ENCODE measurements at places on chromosomes 2 and 18.

DNA sequence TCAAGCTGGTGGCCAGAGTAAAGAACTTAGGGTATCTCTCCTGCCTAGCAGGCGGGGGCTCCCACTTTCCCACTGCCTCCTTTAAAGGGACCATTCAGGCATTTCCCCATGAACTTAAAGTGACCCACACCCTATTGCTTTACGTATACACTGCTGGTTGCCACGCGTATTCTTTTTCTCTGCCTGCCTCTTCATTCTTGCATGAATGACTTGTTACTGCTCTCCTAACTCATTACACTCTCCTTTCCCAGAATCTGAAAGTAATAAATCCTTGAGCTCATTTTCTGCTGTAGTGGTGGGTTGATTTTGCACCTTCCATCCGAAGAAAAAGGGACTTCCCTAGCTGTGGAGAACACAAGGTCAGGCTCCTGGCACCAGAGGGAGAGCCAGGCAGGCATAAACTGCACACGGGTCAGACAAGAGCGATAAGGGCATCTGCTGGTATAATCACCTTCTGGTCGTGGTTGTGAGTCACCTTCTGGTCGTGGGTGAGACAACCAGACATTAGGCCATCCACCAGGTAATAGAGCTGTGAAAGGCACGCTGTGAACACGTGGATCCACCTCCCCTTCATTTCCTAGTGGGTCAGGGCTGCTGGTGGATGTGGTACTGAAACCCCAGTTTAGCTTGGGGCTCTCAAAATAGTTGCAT, 950.3 kb downstream of the SOCS6 start:
- no peak for DNase-seq

- DNase-seq: no peak
Measured at GRCh38 chr2:233259730-233260129, 8.3 kb downstream of the ATG16L1 start.

DNA sequence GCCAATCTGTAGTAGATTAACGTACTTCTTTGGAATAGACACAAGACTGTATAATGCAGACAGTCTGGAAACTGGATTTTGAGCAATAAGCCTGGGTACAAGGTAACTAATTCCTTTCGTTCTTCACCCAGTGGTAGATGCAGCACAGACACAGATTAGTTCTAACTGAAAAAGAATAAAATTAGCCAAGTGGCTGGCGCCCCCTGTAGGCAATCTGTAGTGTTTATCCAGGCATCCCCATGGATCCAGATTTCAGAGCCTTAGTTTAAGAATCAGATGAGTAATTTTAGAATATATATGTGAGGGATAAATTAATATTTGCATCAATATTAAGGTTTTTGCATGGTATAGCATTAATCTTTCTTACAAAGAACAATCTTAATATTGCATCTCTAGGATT, 563.9 kb downstream of the DCC start:
- no peak for DNase-seq

- DNase-seq: no peak
Measured at GRCh38 chr2:9709539-9710285, 78.9 kb upstream of the YWHAQ start.

DNA sequence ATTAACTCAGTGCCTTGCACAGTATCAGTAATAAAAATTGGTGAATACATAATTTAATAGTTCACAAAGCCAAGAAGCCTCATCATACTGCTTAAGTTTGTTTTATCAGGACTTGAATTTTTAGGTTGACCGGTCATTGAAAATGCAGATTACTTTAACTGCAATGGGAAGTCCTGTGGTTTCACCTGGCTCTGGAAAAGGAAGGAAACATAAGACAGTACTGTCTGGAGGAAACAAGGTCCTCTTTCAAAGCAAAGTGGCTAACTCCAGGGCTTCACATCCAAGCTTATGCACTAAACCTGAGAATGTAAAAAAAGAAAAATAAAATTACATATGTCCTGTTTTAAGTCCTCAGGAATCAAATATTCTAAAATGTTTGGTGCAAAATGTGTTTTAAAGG, 119.7 kb downstream of the DLGAP1 start:
- DNase-seq: no peak

GRCh38 chr18:78919956-78920355, 59.7 kb upstream of the SALL3 start:
- DNase-seq: no peak

- no peak for DNase-seq
Measured at GRCh38 chr18:58359218-58359617, 269.7 kb downstream of the ALPK2 start.

DNA sequence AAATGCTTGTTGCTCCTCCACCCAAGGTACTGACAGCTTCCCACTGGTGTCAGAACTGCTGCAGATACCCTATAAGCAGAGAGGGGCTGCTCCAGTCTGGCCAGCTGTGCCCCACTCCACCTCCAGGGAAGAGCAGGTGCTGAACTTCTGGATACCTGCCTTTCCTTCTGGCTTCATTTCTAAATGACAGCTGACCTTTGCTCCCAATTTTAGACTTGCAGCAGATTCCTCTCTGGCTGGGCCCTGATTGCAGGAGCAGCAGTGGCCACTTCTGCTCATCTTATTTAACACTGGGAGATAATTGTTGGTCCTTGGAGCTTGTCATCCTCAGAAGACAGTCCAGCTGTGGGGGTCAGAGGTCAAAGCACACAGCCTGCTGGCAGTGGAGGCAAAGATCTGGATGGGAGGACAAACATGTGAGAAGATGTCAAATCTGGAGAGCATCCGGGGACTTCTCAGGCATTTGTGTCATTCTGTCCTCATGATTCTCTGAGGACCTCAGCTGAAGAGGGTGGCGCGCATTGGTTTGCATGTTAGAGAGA, 38.9 kb downstream of the SETBP1 start:
- DNase-seq: no peak

GRCh38 chr2:175698061-175698460, 304.0 kb downstream of the LNPK start:
- DNase-seq: no peak

GRCh38 chr2:178391701-178392100, 59.3 kb downstream of the PRKRA start:
- no peak for DNase-seq

- DNase-seq: no peak
Measured at GRCh38 chr2:88110830-88111229, 17.0 kb downstream of the FABP1 start.

GRCh38 chr2:173860566-173860965, 104.6 kb downstream of the SP3 start:
- DNase-seq: no peak

DNA sequence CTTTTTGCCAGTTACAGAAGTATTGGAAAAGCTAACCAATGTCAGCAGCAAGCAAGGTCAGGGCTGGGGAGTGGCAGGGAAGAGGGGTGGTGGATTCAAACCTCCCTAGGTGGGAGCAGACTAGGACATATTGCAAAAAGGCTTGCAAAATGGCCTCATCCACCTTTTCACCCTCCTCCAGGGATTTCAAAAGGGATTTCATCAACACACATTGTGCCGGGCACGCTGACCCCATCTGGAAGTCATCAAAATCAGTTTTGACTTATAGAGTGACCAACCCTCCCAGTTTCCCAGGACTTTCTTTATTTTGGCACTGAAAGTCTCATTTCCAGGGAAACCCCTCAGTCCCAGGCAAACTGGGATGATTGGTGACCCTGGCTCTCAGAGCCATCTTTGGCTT, 94.7 kb downstream of the BIN1 start:
- DNase-seq: no peak

DNA sequence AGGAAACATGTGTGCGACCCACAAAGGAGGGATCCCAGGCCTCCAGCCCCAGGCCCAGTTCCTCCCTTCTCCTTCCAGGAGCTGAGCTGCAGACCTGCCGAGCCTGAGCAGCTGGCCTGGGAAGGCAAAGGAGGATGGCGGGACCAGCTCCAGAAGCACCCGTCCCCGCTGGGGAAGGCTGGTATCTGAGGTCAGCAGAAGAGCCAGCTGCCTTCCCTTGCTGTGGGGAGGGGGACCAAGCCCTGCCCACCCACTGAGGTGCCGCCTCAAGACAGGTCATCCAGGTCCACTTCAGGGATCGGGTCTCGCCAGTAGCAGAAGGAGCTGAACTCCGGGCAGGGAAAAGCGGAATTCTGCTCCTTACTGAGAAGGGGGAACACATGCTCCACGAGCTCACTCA, 73.2 kb downstream of the EMILIN2 start:
- no peak for DNase-seq

DNA sequence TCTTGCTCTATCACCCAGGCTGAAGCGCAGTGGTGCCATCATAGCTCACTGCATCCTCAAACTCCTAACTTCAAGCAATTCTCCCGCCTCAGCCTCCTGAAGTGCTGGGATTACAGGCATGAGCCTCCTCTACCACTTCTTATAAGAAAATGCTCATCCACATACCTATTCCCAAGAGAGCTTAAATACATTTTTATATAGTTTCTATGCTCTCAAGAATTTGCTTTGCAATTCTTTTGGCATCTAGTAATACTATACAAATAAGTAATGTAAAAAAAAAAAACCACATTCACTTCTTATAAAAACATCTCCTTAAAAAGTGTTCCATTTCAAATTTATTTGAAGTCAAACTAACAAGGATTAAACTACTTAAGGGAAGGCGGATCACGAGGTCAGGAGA, 197.3 kb downstream of the DNAH7 start:
- no peak for DNase-seq

- no peak for DNase-seq
Measured at GRCh38 chr2:165587335-165587938, 117.9 kb downstream of the CSRNP3 start.

DNA sequence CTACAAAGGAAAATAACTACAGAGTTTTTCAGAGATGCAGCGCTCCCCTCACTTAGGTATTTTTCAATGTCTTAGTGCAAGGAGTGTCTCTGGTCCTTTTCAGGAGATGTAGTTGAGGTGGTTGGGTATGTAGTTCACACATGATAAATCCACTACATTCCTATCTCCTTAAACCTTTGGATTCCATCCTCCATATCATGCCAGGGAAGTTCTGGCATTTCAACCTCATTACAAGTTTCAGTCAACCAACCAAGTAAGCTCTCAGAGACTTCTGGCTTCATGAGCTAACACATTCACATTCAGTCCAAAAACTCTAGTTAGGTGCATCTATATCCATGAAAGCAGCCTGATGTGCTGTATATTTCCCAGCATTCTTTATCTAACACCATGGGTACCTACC, 47.3 kb downstream of the MAP3K20 start:
- DNase-seq: no peak

DNA sequence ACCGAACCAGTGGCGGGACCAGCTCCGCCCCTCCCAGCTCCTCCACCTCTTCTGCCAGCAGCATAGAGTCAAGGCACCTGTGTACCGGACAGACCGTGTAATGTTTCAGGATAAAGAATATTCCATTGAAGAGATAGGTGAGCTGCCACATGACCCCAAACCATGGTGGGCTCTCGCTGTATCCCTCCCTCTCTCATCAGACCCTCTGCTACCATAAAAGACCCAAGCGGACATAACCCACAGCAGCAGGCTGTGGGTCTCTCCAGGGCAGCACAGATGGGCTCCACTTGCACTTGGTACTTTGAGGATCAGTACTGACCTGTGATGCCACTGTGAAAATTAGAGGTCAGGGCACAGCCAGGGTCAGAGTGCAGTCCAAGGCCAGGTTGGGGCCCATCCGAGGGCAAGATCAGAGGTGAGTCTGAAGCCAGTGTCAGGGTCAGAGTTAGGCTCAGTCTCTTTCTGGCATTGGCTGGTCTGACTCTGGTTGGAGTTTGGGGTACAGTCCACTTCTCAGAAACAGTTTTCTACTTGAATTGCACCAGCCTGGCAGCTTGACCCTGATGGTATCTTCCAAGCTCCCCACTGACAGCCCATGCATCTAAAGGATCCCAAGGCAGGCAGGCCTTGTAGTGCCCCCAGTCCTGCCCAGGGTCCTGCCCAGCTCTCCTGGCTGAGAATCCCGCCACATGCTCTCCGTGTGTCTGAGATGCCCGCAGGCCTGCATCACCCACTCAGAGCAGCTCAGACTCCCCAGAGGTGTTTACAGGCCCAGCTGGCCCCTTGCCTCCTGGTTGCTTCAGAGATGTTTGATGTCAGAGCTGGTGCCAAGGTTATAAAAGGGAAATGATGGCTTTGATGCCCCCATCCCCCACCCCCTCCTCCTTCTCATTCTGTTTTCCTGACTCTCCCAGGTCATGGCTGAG, 212.1 kb downstream of the DYSF start:
- no peak for DNase-seq

- no peak for DNase-seq
Measured at GRCh38 chr2:151931756-151932155, 103.5 kb upstream of the ARL5A start.

- DNase-seq: no peak
Measured at GRCh38 chr2:891734-892133, 58.9 kb upstream of the SNTG2 start.

DNA sequence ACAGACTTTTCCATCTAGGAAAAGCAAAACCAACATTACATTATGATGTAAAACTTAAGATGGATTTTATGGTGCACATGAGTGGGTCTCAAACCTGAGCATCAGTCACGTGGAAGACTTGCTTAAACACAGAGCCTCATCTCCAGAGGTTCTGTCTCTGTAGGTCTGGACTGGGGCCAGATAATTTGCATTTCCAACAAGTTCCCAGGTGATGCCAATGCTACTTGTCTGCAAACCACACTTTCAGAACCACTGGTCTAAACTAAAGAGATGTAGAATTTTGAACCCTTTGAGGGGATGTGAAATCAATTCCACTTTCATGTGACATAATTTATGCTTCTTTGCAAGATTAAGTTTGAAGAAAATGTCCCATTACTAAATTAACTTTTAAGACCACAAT, 522.8 kb downstream of the MBD2 start:
- no peak for DNase-seq

GRCh38 chr2:12430407-12431133, 286.2 kb upstream of the TRIB2 start:
- DNase-seq: no peak

- no peak for DNase-seq
Measured at GRCh38 chr2:219689676-219690628, 62.5 kb downstream of the SLC4A3 start.
